ENCODE measurements at places on chromosomes 4 and X.

GRCh38 chr4:57777876-57778275 lies 667.7 kb upstream of the IGFBP7 start:
- no peak for DNase-seq

- no peak for DNase-seq
Measured at GRCh38 chr4:76233967-76234678, 17.4 kb upstream of the FAM47E start.

DNA sequence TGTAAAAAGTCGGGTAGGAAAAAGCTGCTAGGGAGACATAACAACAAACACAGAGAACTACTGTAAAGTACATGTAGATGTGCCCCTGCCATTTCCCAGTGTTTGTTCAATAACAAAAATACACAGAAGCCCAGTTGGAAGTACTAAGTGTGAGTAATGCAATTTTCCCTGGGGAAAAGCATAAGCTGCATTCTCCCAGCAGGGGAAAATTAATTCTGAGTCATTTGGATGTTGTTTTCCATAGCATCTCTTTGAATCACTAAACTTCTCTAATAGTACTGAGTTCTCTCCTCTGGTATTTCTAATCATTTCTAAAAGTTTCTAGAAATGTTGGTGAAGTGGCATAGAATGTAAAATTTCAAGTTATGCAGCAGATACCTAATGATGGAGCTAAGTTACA lies 1114.9 kb downstream of the C4orf33 start:
- no peak for DNase-seq

GRCh38 chrX:153387987-153388721 lies 13.0 kb downstream of the PNMA6E start:
- DNase-seq = no peak

- no peak for DNase-seq
Measured at GRCh38 chr4:10688846-10689245, 4.3 kb upstream of the CLNK start.

DNA sequence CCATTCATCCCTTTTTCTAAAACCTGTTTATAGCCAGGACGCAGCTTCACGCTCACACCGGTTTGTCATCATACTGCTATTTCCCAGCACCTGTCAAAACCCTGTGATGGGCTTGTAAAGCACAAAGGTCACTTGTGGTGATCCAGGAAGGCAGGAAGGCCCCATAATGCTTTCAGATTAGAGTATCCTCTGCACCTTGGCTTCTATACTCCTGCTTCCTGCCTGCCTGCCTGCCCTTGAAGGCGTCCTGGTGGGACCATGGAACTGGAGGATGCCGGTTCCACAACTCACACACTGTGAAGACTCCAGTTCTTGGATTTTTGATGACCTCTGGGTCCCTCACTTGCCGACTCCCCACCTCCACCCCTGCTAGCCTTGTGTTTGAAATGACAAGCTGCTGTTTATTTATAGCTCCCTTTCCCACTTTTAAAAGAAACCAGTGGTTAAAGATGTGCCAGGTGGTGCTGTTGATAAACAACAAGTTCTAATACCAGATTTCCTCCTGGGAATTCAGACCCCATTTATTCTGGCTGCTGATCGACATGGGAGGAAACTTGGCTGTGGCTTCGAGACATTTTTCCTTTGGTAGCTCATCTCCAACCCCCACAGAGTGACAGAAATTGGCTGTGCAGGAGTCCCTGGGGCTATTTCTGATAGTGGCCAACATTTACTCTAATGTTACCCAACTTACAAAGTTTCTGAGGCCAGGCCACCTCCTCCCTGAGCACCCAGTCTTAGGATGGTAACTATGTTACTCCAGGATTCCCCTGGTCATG lies 211.5 kb downstream of the KDR start:
- DNase-seq = peak; percentile 76

GRCh38 chr4:118345813-118346212 lies 7.0 kb downstream of the PRSS12 start:
- DNase-seq = no peak

GRCh38 chrX:5726224-5726623 lies 502.4 kb downstream of the NLGN4X start:
- DNase-seq = no peak

DNA sequence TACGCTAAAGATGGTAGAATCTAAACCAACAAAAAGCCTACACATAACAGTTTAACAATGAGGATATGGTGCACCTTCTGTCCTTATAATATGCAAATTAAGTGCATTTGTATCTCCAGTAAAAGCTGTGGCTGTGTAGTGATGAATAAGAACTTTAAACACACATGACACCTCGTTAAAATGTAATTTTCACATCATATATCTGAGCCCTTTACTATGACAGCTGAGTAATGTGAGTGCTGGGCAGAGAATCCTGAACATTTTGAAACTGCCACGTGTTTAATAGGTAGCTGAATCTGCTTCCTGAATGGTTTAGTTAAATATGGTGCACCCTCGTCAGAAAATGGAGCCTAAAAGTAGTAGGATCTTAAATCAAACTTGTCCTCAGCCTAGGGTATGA lies 540.8 kb downstream of the ADGRL3 start:
- no peak for DNase-seq

- DNase-seq = no peak
Measured at GRCh38 chr4:164405774-164406173, 348.2 kb upstream of the SMIM31 start.

DNA sequence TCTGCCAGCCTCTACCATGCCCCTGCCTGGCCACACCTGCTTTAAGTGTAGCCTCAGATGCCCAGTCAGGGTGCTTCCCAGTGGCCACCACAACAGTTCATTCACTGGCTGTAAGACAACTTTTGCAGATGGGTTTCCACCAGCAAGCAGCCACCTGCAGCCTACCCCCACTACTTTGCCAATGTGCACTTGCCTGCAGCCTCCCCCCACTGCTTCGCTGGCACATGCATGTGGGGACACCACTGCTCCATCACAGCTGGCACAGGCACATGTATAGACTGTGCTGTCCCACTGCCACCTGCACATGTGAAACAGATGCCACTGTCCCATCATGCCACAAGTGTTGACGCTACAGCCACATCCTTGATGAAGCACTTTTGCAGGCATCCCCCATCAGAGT lies 723.9 kb downstream of the SH3BGRL start:
- no peak for DNase-seq

GRCh38 chr4:128060121-128060698 lies 902 bp upstream of the LARP1B start:
- no peak for DNase-seq

DNA sequence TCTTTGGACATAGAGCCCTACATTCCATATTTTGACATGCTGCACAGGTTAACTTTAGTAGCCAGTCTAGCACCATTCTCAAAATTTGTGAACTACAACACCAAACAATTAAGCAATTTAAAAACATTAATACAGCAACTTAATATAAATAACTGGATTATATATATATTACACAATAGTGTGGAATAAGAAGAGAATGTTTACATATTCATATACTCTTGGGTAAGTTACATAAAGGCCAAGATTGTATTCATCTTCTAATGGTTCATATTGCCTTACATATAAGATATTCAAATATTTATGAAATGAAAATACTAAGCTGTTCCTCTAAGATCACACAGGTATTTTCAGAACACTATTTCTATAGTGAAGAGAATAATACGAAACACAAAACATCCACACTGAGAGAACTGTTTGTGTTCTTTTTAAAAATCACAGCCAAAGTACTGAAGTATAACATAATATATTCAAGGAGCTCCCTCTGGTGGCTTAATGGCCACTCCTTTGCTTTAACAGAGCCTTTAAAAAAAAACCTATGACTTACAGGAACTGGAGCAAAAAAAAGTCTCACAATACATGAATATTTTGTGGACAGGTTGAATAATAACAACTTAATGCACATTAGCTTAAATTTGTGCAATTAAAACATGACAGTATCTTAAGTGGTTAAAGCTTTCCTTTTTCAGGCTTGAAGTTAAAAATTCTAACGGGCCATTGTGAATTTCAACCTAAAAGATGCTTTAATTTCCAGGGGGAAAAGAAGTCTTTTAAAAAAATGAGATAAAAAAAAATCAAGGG lies 46.2 kb downstream of the NEK1 start:
- DNase-seq = peak; percentile 28

DNA sequence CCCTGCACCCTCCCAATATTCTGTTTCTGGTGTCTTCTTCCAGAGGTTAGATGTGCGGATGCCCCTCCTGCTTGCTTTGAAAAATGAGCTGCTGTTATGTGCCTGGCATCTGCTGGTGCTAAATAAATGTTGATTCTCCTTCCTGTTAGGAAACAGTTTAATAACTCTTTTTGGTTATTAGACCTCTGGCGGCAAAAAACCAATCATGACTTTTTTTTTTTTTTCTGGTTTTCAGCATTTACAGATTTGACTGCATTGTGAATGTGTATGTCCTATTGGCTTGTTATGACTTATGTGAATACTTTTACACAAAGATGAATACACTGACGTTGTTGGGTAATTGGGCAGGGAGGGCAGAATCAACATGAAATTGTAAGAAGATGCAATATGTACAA lies 13.6 kb upstream of the TMEM156 start:
- no peak for DNase-seq

DNA sequence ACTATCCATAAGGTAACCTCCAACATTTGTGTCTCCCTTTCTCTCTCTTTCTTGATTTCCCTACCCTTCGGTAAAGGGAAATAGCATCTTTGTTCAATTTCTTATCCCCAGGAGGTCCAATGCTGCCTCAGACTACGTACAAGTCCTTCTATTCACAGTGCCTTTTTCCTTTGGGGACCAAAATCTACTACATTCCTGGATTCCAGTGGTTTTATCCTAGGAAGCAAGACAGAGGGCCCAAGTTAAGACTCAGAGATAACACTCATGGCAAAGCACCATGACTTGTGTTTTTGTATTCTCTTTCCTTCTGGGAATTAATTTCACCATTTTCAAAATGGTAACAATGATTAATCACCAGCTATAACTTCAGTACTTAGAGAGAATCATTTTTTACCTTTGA lies 10.6 kb downstream of the G3BP2 start:
- DNase-seq = no peak

DNA sequence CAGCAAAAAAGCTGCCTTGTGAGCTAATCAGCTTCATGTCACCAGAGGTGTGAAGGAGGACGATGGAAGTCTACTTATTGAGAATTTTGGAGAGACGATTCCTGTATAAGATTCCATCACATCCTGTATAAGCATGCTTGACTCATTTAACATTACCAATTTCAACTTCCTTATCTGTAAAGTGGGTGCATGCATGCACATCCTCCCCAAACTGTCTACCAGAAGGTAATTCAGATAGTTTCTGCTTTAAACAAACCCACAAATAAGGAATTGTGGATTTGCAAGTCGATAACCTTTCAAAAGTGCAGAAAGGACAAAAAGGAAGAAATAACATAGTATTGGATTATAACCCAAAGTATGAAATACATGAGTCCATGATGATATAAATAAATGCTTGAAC lies 31.1 kb downstream of the AKAP4 start:
- no peak for DNase-seq

GRCh38 chr4:74449571-74450297 lies 4.8 kb downstream of the AREG start:
- DNase-seq = no peak

DNA sequence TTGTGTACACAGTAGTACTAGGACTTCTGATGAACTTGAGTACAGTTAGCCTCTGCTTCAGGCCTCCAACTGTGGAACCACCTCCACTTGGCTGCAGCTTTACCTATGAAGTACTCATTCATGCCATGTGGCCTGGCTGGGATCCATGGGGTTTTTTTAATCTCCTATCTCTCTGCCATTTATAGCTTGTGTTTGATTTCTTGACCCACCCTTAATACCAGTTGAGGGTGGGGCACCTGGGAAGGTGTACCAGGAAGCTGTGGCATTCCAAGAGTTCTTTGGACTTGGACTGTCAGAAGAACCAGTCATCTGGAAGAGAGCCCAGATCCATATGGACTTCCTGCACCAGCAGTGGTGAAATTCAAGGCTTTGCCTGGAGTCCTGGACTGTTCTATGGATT lies 230.1 kb downstream of the SHROOM3 start:
- DNase-seq = peak; percentile 89

GRCh38 chr4:8540072-8540471 lies 40.1 kb upstream of the GPR78 start:
- DNase-seq = no peak

All from large intestine (tissue), 12 donors.